ENCODE measurements at places on chromosomes 1 and 21.

GRCh38 chr1:92858564-92859399 lies 26.9 kb downstream of the RPL5 start:
- no peaks in the 10 kb centered on the region for H3K27me3 ChIP-seq
- H3K27ac ChIP-seq, result no peak overlapping the region
- DNase-seq, result peak; percentile 92
- peak overlapping the region; percentile 67 for H3K4me3 ChIP-seq
- no peaks in the 10 kb centered on the region for H3K4me1 ChIP-seq

DNA sequence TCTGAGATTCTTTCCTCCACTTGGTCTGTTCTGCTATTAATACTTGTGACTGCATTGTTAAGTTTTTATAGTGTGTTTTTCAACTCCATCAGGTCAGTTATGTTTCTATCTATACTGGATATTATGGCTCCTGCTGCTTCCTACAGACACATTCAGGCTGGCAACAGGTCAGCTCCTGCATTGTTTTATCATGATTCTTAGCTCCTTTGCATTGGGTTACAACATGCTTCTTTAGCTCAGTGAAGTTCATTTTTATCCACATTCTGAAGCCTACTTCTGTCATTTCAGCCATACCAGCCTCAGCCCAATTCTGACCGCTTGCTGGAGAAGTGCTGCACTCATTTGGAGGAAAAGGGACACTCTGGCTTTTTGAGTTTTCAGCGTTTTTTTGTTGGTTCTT lies 37.3 kb upstream of the F3 start:
- H3K36me3 ChIP-seq, result no peaks in the 10 kb centered on the region
- H3K4me3 ChIP-seq, result no peak overlapping the region

DNA sequence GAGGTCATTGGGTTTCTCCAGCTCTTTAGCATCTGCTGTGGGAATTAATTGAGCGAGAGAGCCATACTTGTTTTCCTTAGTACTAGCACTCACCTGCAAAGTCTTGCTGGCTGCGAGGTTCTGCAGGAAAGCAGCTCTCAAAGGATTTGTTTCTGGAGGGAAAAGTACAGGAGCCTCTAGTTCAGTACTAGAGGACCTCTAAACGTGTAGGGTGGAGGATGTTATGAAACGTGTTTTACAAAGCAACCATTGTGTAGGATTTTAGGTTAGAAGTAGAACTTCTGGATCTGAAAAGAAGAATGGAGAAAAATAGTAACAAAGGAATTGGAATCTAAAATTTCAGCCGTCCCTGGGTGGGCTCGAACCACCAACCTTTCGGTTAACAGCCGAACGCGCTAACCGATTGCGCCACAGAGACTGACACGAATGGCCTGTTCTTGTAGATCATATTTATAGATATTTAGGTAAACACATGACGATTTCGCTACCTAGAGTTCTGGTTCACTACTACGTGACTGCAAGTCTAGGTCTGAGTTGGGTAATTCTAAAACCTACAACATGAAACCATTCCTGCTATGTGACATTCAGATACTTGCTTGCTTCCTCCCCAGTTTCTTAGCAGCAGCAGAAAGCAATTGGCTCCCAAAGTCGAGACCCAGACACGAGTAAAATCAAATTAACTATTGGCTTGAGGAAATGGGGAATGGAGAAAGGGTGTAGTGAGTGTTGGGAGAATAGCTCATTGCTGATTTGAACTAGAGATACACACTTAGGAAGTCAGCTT lies 60.2 kb upstream of the CFAP126 start:
- no peaks in the 10 kb centered on the region for H3K4me1 ChIP-seq
- no peak overlapping the region for H3K27ac ChIP-seq
- DNase-seq, result no peak
- H3K36me3 ChIP-seq, result no peaks in the 10 kb centered on the region

- H3K36me3 ChIP-seq, result peaks cover 33% of the 10 kb centered on the region
- DNase-seq, result no peak
- H3K4me1 ChIP-seq, result peaks cover 14% of the 10 kb centered on the region
- no peak overlapping the region for H3K4me3 ChIP-seq
- no peaks in the 10 kb centered on the region for H3K27me3 ChIP-seq
These were observed 3.6 kb downstream of the CRTC2 start for GRCh38 chr1:153954826-153955225.

- H3K36me3 ChIP-seq, result no peaks in the 10 kb centered on the region
- peaks cover 72% of the 10 kb centered on the region for H3K4me1 ChIP-seq
- no peak for DNase-seq
- peak overlapping the region; percentile 90 for H3K27ac ChIP-seq
These were observed 147.8 kb downstream of the TOMM20 start for GRCh38 chr1:234980645-234981396.

All from kidney (tissue), 22 donors.